ENCODE measurements at places on chromosomes 11 and 22.
A peak's percentile ranks its signal among the peaks of the same experiment; 100 is the strongest.

- no peak for DNase-seq
These were observed 2.9 kb downstream of the TST start for GRCh38 chr22:37016134-37016910.

GRCh38 chr11:66327171-66328030 lies 8.8 kb downstream of the RIN1 start:
- no peak for DNase-seq

DNA sequence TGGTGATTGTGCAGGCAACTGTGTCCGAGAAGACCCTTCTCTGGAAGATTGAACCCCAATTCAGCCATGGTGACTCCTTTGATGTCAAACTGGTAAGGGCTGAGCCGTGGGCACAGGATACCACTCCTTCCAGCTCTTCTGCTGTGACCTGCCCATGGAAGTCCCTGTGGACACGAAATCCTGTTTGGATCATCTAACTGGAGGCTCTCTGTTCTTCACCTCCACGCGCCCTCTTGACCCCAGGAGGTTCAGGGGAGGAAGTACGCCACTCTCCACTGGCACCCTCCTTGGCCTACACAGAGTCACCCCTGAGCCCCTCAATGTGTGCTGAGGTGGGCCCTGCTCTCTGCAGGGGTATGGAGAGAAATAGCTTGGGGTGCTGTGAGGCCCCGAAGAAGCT lies 810 bp downstream of the ISX start:
- DNase-seq: no peak

- no peak for DNase-seq
These were observed 33.2 kb downstream of the SLC5A12 start for GRCh38 chr11:26688701-26689100.

DNA sequence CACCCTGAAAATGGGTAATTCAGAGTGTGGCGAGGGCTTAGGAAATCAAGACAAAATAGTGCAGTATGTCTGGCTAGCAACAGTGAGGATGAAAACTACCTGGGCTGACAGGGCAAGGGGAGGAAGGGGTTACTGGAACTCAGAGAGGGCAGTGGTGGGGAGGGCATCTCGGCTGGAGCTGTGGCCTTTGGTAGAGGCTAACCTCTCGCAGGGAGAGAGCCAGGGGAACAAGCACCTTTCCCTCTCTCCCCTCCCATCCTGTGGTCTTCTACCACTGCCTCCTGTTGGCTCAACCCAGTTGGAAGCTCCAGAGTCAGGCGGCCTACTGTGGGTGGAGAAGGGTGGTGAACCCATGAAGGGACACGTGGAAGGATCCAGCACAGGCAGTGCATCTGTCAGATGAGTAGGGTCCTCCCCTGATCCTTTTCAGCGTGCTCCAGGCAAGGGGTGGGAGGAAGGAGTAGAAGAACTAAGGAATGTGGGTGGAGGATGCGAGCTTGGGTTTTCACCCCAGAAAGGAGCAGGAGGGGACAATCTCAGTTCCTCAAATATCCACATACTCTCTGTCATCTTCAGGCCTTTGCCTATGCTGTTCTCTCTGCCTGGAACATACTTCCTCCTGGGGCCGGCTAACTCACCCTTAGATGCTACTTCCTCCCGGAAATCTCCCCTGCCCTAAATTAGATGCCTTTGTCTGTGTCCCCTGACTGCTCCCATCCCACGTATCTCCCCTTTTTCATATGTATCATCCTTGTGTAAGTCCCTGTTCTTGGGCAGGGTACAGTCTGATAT lies 6.2 kb upstream of the KCNE3 start:
- DNase-seq: no peak

DNA sequence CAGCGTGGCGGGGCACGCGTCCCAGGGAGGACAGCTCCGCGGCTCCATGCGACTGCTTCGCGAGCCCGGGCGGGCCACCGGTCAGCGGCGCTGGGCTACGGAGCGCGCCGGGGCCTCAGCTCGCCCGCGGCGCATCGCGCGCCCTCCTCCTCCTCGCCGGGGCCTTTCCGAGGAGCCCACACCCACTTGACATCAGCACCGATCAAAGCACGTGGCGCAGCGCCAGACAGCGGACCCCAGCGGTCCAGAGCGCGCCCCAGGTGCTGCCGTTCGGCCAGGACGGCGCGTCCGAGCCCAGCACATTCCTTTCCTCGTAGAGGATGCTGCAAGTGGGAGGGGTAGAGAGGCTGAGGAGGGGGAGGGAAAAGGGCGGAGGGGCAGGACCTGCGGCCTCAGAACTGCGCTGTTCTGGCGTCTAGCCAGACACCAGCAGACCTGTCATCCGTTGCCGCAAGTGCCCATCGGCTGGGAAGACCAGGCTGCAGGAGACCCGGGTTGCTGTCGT lies 88.6 kb downstream of the PLEKHA7 start:
- peak; percentile 47 for DNase-seq

- DNase-seq: no peak
These were observed 51.4 kb downstream of the PKNOX2 start for GRCh38 chr11:125215976-125216375.

- no peak for DNase-seq
These were observed 248.0 kb downstream of the ST3GAL4 start for GRCh38 chr11:126603486-126603885.

DNA sequence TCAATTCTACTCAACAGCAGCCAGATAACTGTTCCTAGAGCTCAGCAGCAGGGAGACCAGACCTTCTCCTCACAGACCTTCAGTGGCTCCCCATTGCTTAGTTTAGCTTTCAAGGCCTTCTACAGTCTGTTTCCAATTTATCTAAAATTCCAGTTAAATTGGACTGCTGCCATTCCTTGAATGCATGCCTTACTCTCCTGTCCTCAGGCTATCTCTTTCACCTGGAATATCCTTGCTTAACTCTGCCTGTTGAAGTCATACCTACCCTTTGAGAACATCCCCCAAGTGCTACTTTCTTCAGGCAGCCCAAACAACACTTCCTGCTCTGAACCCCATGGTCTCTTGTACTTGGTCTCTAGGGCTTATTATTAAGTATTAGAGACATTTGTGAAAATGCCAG lies 120.7 kb upstream of the TENM4 start:
- DNase-seq: no peak

DNA sequence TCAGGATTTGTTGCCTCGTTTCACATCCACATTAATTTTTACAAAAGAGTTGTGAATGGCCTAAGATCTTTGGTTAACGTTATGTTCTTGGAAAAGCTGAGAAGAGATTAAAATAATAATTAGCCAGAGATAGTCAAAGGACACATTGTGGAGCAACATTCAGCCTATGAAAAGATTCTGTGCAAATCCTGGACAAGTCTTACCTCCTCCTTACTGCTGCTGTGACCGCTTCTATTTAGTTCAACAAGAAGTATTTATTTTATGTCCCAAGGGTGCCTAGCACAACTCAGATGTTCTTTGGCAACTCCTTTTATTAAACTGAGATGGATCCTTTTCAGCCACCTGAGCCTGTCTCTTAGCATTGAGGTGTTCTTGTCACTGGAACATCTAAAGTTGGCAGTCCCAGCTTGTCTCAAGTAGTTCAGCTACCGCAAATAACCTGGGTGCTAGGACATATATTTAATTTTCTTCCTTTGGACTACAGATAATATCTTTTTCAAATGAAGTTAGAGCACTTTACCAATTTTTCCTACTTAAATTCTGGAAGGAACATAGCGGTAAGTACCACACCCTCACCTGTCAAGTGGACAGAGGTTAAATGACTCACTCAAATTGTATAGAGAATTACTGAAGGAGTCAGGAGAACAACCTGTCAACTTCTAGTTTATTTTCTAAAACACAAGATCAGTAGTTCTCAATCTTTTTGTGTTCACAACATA lies 80.5 kb upstream of the CHRM4 start:
- no peak for DNase-seq

- DNase-seq: no peak
These were observed 655.7 kb upstream of the KIRREL3 start for GRCh38 chr11:127656116-127656836.

DNA sequence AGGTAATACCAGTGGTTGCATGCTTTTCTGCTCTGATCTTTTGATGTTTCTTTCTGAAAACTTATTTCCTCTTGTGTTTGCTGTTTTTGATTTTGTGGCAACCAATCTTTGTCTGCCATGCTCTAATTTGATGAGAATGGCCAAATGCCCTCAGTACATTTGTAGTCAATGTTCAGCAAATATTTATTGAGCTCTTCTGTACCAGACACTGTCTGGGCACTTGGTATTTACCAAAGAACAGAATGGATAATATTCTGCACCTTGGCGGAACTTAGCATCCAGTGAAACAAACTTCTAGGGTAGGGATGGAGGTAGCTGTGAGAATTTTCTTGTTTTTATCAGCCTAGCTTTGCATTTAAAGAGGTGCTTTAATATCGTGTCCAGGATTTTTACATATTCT lies 19.6 kb downstream of the PPP6R3 start:
- no peak for DNase-seq

DNA sequence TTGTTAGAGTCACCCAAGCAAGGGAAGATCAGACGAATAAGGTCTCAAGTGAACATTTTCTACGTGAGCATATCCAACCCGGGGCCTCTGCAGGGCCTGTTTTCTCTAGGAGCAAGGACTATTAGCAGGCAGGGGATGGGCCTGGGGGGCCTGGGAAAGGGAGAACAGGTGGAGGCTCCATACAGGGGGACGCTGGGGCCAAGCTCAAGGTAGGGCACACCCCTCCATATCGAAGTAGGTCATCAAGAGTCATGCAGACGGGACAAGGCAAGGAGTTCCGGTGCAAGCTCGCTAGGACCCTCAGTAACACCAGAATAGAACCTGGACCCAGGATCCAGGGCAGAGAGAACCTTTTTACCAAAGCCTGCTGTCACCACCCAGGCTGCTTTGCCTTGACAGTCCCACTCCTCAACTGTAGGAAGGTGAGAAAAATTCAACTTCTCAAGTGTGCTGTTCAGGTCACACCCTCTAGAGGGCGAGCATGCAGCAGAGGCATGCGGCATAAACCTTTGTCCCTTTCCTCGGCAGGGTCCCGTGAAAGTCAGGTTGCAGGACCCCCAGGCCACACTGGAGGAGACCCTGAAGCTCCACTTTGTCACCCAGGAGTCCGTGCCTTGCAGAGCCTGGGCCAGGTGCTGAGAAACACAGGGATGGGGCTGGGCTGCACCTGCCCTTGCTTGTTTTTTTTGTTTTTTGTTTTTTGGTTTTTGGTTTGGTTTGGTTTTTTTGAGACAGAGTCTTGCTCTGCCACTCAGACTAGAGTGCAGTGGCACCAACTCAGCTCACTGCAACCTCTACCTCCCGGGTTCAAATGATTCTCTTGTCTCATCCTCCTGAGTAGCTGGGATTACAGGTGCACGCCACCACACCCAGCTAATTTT lies 8.6 kb upstream of the APOBEC3B start:
- peak; percentile 75 for DNase-seq

DNA sequence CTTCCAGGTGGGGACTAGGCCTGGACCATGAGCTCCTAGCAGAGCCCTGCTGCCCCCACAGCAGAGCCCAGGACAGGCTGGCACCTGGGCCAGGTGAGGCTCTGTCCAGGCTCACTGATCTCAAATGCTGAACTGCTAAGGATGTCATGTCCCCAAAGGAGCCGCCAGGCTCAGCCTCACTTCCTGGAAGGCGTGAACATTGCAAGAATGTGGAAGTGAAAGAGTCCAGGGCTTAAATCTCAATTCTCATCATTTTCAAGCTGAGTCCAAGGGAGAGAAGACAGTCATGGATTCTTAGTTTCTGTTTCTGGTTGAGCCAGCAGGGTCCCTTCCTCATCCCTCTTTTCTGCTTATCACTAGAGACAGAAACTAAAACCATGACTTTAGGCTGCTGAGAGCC lies 5.0 kb downstream of the ASCL2 start:
- peak; percentile 52 for DNase-seq

GRCh38 chr11:95924414-95924760 lies 480 bp upstream of the MTMR2 start:
- DNase-seq: no peak

DNA sequence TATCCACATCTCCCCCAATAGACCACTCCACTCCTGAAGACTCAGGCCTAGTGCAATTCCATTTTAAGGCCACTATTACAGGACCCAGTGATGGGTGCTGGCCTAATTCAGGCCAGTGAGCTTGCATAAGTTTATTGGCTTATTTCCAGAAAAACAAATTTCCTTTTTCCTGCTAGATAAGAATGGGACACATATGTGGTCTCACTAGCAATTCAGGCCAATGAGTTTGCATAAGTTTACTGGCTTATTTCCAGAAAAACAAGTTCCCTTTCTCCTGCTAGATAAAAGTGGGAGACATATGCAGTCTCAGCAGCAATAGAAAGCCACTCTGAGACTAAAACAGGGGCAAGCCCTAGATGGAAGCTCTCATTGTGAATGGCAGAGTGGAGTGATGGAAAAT lies 22.4 kb downstream of the ADM start:
- no peak for DNase-seq

GRCh38 chr11:117169736-117170135 lies 8.8 kb upstream of the SIDT2 start:
- no peak for DNase-seq

DNA sequence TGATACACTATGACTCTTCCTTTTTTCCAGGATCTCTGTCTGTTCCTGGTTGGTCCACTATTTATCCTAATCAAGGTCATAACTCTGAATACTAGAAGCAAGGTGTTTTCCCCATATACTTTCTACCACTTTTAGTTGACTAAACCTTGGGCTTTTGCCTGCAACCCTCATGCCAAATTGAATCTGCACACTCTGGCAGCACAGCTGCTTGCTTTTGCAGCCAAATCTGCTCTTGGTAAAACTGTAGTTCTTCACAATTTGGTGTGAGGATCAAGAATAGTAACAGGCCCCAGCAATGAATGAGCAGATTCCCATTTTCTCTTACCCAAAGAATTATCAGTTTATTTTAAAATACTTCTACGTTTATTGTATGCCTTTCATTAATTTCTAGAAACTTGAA lies 586.5 kb upstream of the CNTN5 start:
- DNase-seq: no peak

DNA sequence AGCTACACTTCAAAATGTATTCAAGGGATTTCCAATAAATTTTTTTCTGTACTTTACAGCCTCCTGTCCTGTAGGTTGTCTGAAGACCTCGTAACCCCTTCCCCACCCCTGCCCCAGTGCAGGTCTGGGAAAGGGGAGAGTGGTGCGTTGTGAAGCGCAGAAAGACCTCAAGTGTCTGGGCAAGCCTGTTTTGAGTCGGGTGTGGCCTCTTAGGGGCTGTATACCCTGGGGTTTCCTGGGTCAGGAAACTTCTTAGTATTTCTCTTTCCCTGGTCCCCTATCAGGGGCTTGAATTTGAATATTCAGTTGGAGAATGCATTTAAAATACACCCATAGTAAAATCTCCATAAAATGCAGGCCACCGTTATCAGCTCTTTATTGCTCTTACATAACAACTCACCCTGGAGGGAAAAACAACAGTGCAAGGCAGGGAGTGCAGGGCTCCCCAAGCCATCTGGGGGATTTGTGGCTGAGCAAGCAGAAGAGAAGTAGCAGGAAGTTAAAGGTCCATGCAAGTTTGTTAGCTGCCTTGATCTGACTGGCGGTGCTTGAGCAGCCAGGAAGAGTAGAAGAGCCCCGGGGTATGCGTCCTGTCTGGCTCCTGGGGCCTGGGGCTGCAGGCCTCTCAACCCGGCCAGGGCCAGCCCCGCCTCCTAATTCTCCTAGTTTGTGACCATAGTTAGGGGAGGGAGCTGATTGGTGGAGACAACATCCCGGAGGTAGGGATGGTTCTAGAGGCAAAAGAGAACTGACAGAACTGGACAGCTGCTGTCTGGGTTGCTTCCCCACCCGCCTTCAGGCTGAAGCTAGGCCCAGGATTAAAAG lies 25.7 kb downstream of the ARHGAP1 start:
- DNase-seq: no peak

- DNase-seq: no peak
These were observed 12.0 kb upstream of the ZDHHC13 start for GRCh38 chr11:19105011-19105410.
